RWPE1 (cell line): ENCODE measurements at places on chromosomes 1 and 21.

DNA sequence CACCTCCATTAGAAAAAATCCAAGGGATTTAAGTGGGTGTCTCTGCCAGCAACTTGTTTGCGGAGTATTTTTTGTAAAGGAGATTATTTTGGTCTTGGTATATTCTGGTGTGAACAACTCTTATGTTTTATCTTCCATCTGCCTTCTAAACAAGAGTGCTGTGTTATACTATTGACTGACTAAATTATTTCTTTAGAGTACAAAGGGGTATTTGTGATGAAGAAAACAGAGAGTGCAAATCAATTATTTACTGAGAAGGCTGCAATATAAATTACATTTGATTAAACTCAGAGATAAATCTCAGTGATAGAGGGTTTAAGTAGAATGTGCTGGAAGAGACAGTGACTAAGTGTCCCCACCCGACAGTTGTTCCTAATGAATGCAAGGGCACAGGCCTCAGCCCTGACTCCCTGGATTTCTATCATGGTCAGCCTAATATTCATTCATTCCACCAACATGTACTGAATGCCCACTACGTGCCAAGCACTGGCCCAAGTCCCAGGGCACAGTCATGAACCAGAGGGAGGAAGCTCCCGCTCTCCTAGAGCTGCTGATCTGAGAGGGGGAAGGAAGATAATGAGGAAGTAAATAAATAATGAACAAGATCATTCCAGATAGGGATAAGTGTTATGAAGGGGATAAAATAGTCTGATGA is 196.9 kb upstream of the C8B start:
- no peak for DNase-seq

- peak; percentile 73 for DNase-seq
These were observed 104.8 kb upstream of the ATP1A1 start for GRCh38 chr1:116268211-116268610.

DNA sequence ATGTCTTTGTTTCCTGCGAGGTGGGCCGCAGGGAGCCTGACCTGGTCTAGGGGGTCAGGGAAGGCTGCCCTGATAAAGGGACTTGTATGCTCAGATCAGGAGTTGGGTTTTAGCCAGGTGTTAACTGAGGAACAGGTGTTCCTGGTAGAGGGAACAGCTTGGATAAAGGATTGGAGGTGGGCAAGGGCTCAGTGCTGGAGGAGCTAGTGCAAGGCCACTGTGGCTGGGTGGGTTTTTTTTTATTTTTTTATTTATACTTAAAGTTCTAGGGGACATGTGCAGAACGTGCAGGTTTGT is 31.1 kb downstream of the A3GALT2 start:
- DNase-seq: no peak

DNA sequence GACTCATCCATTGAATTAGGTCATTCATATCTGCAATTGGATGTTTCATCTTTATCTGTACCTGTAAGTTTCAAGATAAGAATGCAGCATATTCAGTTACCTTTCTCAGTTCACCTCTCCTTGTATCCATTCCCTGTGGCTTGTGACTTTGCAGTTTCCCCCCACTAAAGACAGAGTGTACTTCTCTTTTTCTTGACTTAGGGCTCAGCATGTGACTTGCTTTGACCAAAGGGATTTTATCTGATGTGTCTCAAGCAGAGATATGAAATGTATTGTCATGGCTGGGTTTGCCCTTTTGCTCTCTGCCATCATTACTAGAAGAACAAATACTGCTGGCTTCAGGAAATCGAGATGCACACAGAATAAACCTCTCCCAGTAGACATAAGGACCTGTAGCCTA is 754.8 kb downstream of the ADGRL2 start:
- no peak for DNase-seq

- DNase-seq: no peak
These were observed 95.5 kb downstream of the ST6GALNAC3 start for GRCh38 chr1:76170084-76170483.

GRCh38 chr1:16236511-16237342 is at the start of gene CPLANE2:
CPLANE2 (minus strand) TSS chr1:16237183; CDS start chr1:16236742, 441 bp downstream.
- peak; percentile 93 for DNase-seq

DNA sequence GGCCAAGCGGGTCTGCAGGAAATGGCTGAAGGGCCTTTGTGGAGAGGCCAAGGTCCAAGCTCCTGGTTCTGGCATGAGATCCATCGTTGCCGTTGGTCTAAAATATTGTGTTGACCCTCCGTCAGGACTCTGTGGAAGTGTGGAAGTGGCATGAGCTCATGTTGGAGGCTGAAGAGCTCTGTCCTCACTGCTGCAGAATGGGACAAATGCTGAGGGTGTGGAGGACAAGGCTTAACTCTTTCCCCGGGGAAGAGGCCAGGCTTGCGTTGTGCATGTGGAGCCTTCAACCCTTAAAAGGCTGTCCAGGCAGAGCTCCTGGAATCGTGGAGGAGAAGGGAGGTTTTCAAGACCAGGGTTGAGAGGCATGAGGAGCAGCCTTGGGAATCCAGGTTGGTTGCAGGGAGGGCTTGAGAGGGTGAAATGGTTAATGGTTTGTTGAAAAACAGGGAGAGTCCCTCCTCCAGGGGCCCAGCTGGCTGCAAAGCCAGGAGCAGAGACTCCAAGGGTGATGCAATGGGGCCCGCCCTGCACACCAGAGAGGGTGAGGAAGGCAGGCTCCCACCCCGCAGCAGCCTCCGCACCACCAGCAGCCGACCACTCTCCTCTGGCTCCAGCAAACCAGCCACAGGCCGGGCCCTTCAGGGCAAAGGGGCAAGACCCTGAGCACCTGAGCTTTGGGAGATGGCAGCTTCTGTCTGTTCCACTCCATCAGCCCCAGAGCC is 6.7 kb upstream of the AHCYL1 start:
- no peak for DNase-seq

DNA sequence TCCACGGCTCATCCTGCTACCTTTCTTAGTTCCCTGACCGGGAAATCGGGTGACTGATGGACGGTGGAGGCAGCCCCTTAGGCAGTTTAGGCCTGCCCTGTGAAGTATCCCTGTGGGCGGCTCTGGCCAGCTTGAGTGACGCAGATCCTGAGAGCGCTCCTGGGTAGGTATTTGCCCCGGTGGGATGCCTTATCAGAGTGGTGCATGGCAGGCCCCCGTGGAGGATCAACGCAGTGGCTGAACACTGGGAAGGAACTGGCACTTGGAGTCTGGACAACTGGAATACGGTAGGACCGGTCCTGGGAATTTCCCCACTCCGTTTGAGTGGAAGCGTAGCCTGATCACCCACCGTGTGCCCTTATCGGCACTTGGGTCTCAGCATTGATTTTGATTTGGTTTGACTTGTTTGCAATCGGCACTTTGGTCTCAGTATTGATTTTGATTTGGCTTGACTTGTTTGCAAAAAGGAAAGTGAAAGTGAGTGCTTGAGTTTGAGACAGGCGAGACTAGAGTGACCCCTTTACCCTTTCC is 15.2 kb downstream of the PLA2G2F start:
- no peak for DNase-seq

DNA sequence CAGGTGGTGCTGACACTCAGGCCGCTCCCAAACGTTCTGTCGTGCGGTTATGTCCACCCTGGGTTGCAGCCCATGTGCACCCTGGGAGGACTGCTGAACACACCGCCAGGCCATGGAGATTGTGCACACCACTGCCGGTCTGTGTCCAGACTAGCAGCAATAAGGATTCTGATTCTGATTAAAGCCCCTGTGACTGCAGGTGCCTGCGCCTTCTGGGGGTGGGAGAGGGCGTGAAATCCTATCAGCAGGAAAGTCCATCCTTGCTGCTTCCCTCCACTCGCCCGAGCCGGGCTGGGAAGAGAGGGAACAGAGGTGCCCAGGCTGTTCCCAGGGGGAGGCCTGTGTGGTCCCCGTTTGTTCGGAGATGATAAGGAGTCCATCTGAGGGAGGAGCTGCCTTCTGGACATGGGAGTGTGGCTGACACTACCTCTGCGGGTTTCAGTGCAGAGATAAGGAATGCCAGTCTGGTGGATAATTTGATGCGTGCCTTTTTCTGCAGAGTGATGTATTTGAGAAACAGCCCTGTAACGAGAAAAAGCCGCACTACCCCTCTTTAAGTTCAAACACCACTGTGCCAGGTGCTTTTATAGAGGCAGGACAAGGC is 41.2 kb downstream of the BACE2 start:
- DNase-seq: no peak
